GM04504 (cell line): ENCODE measurements at places on chromosomes 13 and 19.
A peak's percentile ranks its signal among the peaks of the same experiment; 100 is the strongest.

- DNase-seq, result no peak
Observed at GRCh38 chr19:40755791-40756190, 4.8 kb downstream of the SNRPA start.

DNA sequence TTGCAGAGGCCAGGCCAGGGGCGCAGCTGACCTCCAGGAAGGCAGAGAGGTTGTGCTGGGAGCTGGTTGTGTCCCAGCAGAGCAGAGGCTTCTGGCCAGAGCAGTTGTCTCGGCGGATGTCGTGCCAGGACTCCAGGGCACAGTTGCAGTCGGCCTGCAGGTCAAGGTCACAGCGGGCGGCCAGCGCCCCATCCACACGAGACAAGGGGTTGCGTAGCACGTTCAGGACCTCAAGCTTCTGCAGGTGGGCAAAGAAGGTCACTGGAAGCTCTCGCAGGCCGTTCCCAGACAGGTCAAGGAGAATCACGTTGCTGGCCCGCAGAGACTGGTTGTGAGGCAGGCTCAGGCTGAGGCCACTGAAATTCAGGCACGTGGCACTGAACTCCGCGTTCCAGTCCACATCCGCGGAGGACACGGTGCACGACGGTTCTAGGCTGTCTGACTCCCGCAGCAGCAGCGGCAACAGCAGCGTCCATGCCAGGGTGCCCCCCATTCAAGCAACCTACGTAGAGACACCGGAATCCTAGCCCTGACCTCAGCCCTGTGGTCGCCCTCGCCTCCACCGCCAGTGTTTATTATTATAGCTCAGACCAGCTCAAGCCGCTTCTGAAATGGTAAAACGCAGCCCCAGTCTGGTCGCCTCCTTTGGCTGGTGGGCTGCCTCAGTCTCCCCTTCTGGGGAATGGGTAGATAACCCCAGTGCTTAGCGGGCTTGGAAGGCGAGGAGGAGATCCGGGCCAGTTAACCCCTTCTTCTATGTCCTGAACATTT lies 766 bp downstream of the LRRC25 start:
- DNase-seq, result no peak

DNA sequence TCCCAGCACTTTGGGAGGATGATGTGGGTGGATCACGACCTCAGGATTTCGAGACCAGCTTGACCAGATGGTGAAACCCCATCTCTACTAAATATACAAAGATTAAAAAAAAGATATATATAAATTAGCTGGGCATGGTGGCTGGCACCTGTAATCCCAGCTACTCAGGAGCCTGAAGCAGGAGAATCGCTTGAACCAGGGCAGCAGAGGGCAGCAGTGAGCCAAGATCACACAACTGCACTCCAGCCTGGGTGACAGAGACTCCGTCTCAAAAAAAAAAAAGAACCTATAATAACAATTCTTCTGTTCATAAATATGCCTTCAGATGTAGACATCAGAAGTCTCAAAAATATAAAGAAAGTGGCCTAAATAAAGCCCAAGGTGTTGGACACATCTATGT lies 7.6 kb downstream of the ZNF737 start:
- no peak for DNase-seq

- DNase-seq, result no peak
Observed at GRCh38 chr13:84605927-84606326, 723.7 kb upstream of the SLITRK1 start.

- DNase-seq, result no peak
Observed at GRCh38 chr13:111183959-111184358, 68.8 kb downstream of the ARHGEF7 start.

GRCh38 chr13:110950819-110951570 lies 36.1 kb upstream of the ANKRD10 start:
- no peak for DNase-seq

GRCh38 chr13:96816261-96816660 lies 178.0 kb downstream of the OXGR1 start:
- no peak for DNase-seq

GRCh38 chr13:71219698-71220415 lies 647.1 kb downstream of the DACH1 start:
- no peak for DNase-seq

DNA sequence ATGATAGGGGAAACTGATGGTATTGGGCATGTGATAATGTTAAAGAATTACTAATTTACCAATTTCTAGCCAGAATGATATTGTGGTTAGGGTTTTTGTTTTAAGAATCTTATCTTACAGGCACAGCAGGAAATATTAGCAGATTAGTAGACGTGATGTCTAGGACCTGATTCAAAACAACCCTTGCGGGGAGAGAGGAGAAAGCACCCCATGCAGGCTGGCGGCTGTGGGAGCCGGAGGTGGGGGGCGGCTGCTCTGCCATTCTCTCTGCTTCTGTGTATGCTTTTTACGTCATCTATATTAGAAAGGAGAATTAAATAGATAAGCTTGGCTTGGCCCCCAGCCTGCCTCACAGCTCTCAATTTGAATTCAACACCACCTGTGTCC lies 41.5 kb downstream of the MLLT1 start:
- DNase-seq, result no peak

DNA sequence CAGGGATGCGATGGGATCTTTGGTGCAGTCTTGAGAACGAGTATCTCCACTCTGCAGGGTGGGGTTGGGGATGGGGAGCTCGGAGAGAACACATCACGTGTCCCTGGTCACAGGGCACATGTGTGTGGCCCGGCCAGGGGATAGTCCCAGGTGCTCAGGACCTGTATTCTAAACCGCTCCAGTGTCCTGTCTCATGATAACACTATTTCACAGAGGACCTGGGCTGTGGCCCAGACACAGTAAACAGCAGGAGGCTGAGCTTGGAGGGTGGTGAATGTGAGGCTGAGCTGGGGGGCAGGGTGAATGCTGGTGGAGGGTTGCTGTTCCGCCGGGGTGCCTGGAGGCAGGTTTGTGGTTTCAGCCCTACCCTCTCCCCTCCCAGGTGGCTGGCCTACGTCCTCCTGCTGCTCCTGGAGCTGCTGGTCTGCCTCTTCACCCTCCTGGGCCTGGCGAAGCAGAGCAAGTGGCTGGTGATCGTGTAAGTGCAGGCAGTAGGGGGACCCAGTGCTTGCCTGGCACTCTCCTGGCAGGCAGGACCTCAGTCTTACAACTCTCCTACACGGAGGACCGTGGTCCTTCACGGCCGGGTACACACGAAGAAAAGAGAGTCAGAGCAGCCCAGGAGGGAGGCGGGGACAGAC lies 11.1 kb downstream of the TTYH1 start:
- no peak for DNase-seq

GRCh38 chr13:75071796-75072195 lies 410.2 kb downstream of the TBC1D4 start:
- no peak for DNase-seq

GRCh38 chr13:107870400-107870799 lies 344.9 kb downstream of the LIG4 start:
- no peak for DNase-seq

GRCh38 chr19:41089959-41090358 lies 1.7 kb downstream of the CYP2A13 start:
- no peak for DNase-seq

DNA sequence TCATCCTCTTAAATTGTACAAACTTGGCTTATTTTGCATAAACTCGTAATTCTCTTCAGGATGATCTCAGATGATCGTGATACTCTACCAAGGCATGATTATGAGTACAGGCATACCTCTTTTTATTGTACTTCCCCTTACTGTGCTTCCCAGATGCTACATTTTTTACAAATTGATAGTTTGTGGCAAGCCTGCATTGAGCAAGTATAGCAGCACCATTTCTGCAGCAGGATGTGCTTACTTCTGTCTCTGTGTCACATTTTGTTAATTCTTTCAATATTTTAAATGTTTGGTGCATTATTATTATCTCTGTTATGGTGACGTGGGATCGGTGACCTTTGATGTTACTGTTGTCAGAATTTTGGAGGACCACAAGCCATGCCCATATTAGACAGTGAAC lies 752.3 kb downstream of the PCDH9 start:
- peak; percentile 31 for DNase-seq

- DNase-seq, result no peak
Observed at GRCh38 chr19:50659318-50660087, 10.3 kb downstream of the C19orf81 start.

- DNase-seq, result no peak
Observed at GRCh38 chr13:43132257-43132656, 108.9 kb downstream of the DNAJC15 start.

GRCh38 chr19:12956446-12957388 lies at the start of gene GADD45GIP1:
Gene GADD45GIP1, minus strand, starts transcription at chr19:12957223. Its CDS starts 11 bp downstream, at chr19:12957212.
- no peak for DNase-seq

- no peak for DNase-seq
Observed at GRCh38 chr19:55106591-55106990, 10.8 kb downstream of the PPP1R12C start.

DNA sequence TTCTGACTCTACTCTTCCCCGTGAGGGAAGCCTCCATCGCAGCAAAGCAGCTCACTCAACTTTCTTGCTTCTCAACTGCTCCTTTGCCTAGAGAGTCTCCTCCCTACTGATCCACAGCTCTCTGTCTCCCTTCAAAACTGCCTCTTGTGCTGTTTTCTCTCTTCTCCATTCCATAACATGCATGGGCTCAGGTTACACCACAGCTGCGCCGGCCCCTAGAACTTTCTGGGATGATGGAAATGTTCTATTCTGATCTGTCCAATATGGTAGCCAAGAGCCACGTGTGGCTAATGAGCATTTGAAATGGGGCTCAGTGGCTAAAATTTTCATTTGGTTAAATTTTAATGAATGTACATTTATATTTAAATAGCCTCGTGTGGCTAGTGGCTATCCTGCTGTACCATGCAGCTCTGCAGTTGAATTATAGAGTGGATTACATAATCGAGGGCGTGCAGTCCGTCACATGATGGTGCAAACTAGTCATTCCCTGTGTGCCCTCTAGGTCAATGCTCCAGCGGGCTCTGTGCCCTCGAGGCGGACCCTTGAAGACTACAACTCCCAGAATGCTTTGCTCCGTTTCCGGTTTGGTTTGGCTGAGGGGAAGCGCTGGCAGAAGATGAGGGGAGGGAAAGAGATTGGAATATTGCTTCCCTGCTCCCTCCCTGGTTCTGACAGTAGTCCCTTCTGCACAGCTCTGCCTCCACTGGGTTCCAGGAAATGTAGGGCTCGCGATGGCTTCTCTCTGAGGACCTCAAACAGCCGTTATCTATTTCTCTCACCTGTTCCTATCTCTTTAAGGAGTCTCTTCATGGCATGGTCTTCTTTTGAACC lies 109.8 kb downstream of the CACNA1A start:
- peak; percentile 48 for DNase-seq

DNA sequence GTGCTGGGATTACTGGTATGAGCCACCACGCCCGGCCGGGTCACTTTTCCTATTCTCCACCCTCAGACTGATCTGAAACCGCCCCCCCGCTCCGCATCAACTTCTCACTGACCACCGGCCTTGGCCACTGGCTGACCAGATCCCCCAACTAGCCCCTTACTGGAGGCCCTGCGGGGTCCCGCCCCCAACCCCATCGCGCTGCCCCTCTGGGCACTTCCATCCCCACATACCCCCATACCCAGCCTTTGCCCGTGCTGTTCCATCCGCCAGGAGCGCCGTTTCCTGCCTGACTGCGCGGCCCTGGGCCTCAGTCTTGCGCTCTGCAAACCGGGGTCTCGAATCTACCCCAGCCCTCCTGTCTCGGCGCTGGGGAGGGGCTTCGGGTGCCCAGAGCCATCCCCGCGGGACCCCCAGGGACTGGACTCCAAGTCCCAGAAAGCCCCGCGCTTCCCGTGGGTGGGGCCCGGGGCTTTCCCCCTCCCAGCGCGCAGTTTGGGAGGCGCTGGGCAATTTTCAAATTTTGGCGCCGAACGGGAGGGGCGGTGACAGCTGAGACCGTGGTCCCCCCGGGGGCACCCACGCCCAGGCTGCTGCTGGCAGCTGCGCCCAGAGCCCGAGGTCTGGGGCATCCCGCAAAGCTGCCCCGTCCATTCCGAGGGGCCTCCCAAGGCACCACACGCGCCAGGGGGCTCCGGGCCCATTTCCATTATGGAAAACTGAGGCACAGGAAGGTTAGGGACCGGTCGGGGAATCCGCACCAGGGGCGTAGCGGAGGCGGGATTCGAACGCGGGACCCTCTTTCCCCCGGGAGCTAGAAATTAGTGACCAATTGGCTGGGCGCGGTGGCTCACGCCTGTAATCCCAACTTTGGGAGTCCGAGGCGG lies 5.2 kb upstream of the LMNB2 start:
- no peak for DNase-seq

DNA sequence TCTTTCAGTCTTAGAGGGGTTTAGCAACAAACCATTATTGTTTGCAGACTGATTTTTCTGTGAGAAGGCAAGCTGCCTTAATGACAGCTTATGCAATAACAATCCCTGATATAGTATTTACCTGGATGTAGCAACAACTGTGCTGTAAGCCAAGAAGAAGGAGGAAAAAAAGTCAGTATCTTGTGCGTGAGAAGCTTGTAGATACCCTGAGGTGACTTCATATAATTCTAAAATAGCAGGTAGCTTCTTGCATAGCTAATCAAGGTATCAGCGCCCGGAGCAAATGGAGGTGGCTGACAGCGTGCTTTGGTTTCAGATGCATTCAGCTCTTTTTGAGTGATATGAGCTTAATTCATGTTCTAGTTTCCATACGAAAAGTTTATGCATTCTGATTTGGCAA lies 309.8 kb downstream of the KLF5 start:
- no peak for DNase-seq

GRCh38 chr13:97069050-97069815 lies 75.0 kb upstream of the OXGR1 start:
- DNase-seq, result no peak

DNA sequence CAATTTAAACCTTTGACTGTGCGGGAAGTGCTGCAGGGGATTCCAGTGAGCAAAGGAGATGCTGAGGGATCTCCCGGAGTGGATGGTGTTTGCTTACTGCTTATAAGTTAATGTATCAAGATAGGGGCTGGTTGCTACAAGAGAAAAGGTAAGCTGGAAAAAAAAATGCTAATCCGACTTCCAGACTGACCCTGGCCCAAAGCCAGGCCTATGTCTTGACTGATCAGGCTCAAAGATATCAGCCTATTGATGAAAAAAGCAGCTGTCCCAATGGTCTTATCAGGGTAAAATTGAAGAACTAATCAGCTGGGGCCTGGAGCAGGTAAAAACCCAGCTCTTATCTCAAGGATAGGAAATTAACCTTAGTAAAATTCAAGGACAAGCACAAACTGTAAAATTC lies 10.9 kb upstream of the ZNF90 start:
- no peak for DNase-seq

- DNase-seq, result peak; percentile 68
Observed at GRCh38 chr19:16860118-16860517, 28.7 kb upstream of the F2RL3 start.

GRCh38 chr19:8163759-8164158 lies 14.4 kb upstream of the FBN3 start:
- no peak for DNase-seq

- no peak for DNase-seq
Observed at GRCh38 chr13:77180011-77180410, 146.9 kb downstream of the MYCBP2 start.
